ENCODE measurements at places on chromosomes 12 and 14. TPM values are rescaled to one million over a fixed set of nuclear protein-coding genes. Genes with fewer than 3 reads are reported as not detected.

- H3K27me3 ChIP-seq, result no peaks in the 10 kb centered on the region
- no peak overlapping the region for H3K27ac ChIP-seq
- H3K36me3 ChIP-seq, result no peaks in the 10 kb centered on the region
Observed at GRCh38 chr12:85979641-85980040, 105.5 kb downstream of the NTS start.

RAD9B gene
- 0.80 TPM for total RNA-seq

GRCh38 chr12:51189790-51190355 is 16.9 kb upstream of the TFCP2 start:
- no peaks in the 10 kb centered on the region for H3K27me3 ChIP-seq
- no peak for DNase-seq
- H3K4me1 ChIP-seq, result no peaks in the 10 kb centered on the region

SLC7A7 gene
- total RNA-seq, result 1.7 TPM

GRCh38 chr12:47190905-47191304 is 111.1 kb upstream of the AMIGO2 start:
- H3K36me3 ChIP-seq, result no peaks in the 10 kb centered on the region
- no peaks in the 10 kb centered on the region for H3K27me3 ChIP-seq
- DNase-seq, result no peak
- no peak overlapping the region for H3K4me3 ChIP-seq
- peaks cover 9% of the 10 kb centered on the region for H3K4me1 ChIP-seq
- H3K27ac ChIP-seq, result no peak overlapping the region

DNA sequence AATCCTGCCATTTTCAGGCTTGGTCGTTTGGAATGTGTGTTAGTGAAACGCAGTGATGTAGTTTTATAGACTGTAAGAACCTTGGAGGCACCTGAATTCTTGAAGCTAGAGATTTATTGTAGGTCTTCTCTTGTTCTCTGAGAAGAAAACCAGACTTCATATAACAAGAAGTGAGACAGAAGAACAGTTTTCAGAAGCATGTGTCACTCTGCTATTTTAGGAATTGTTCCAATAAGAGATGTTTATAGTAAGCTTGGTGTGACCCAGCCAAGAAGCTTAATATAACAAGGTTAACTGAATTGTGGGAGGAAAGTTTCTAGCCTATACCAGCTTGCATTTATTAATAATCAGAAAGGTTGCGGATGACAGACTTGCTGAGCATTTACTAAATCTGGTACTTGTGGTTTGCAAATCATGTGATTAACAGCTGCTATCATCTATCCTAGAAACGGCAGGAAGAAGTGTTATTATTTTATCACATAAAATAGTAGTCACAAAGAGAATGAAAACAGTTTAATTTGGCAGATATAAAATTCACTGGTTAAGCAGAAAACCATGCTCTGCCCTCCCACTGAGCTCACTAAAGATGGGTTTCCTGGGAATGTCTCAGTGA is 49.2 kb upstream of the BCAT1 start:
- H3K4me3 ChIP-seq, result no peak overlapping the region
- no peak overlapping the region for H3K27ac ChIP-seq
- H3K4me1 ChIP-seq, result peaks cover 14% of the 10 kb centered on the region
- no peaks in the 10 kb centered on the region for H3K27me3 ChIP-seq
- H3K36me3 ChIP-seq, result no peaks in the 10 kb centered on the region

DNA sequence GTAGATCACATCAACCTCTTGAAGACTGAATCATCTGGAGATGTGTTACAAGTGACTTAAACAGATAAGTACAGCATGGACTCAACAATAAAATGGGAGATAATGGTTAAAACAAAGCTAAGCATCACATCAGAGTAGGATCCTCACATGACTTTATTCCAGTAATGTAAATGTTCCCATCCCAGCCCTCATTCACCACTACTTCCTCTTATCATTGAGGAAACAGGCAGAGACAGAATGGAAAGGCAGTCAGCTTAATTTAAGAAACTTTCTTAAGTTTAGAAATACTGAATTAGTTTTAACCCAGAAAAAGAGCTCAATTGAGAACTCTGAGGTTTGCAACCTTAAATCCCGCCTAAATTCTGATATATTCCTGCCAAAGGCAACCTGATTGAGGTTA is 1.2 kb upstream of the ALG10 start:
- no peaks in the 10 kb centered on the region for H3K27me3 ChIP-seq
- H3K36me3 ChIP-seq, result no peaks in the 10 kb centered on the region
- DNase-seq, result no peak
- peak overlapping the region; percentile 64 for H3K4me3 ChIP-seq
- peak overlapping the region; percentile 76 for H3K27ac ChIP-seq

GRCh38 chr12:21642707-21643389 is 14.8 kb downstream of the LDHB start:
- no peak for DNase-seq
- H3K36me3 ChIP-seq, result peaks cover 4% of the 10 kb centered on the region
- no peaks in the 10 kb centered on the region for H3K4me1 ChIP-seq
- peak overlapping the region; percentile 82 for H3K27ac ChIP-seq

PRPF39 gene
- total RNA-seq, result 9.5 TPM

PSME2 gene
- 84.9 TPM for total RNA-seq

- H3K27ac ChIP-seq, result no peak overlapping the region
- no peaks in the 10 kb centered on the region for H3K27me3 ChIP-seq
- H3K4me3 ChIP-seq, result no peak overlapping the region
- H3K4me1 ChIP-seq, result no peaks in the 10 kb centered on the region
- H3K36me3 ChIP-seq, result no peaks in the 10 kb centered on the region
Observed at GRCh38 chr12:90675106-90675505, 279.9 kb downstream of the CCER1 start.

DNA sequence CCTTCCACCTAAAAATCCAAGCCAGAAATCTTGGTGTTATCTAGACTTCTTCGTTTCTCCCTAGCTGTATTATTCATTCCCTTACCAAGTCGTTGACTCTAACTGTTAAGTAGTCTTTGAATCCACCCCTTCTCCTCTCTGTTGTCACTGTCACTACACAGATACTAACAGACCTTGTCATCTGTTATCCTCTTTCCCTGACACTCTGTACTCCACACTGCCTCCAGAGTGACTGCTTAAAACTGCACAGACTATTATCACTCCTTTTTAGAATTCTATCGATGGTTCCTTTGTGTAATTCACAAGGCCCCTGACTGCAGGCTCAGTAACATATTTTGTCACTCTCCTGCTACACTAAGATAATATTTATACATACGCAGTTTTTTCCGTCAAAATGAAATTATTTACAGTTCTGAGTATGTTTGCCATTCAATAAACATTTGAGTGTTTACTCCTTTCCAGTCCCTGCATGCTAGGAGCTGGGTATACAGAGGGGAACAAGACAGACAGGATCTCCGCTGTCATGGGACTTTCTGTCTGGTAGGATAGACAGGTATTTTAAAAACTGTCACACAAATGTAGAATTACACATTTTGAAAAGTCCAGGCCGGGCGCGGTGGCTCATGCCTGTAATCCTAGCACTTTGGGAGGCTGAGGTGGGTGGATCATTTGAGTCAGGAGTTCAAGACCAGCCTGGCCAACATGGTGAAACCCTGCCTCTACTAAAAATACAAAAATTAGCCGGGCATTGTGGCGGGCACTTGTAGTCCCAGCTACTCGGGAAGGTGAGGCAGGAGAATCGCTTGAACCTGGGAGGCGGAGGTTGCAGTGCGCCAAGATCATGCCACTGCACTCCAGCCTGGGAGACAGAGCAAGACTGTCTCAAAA is 3.8 kb downstream of the MARS1 start:
- H3K4me1 ChIP-seq, result peaks cover 9% of the 10 kb centered on the region
- no peak for DNase-seq
- no peaks in the 10 kb centered on the region for H3K36me3 ChIP-seq
- no peak overlapping the region for H3K27ac ChIP-seq

GRCh38 chr12:30877105-30877875 is 49.3 kb upstream of the TSPAN11 start:
- H3K27me3 ChIP-seq, result no peaks in the 10 kb centered on the region
- peaks cover 4% of the 10 kb centered on the region for H3K4me1 ChIP-seq
- H3K4me3 ChIP-seq, result no peak overlapping the region
- H3K36me3 ChIP-seq, result no peaks in the 10 kb centered on the region

- no peak overlapping the region for H3K4me3 ChIP-seq
- no peaks in the 10 kb centered on the region for H3K27me3 ChIP-seq
- DNase-seq, result no peak
- H3K4me1 ChIP-seq, result no peaks in the 10 kb centered on the region
- H3K27ac ChIP-seq, result no peak overlapping the region
Observed at GRCh38 chr12:94255006-94255405, 106.6 kb downstream of the PLXNC1 start.

DNA sequence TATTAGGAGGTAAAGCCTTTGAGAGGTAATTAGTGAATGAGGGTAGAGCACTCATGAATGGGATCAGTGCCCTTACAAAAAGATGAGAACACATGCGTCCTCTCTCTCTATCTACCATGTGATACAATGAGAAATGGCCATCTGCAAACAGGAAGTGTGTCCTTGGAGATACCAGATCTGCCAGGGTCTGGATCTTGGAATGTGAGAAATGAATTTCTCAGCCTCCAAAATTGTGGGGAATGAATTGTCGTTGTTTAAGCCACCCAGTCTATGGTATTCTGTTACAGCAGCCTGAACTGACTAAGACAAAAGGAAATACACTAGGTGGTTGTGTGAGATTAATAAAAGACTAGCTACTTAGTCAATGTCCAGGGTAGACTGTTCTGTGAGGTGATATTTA is 366.6 kb downstream of the NELL2 start:
- H3K27ac ChIP-seq, result no peak overlapping the region
- H3K4me1 ChIP-seq, result no peaks in the 10 kb centered on the region
- H3K4me3 ChIP-seq, result no peak overlapping the region
- no peaks in the 10 kb centered on the region for H3K27me3 ChIP-seq
- DNase-seq, result no peak

DUSP6 gene
- 25.7 TPM for total RNA-seq

- no peaks in the 10 kb centered on the region for H3K27me3 ChIP-seq
- H3K36me3 ChIP-seq, result peaks cover 19% of the 10 kb centered on the region
- DNase-seq, result no peak
Observed at GRCh38 chr12:101794574-101794973, 36.2 kb downstream of the GNPTAB start.

- H3K4me1 ChIP-seq, result peaks cover 31% of the 10 kb centered on the region
- no peak overlapping the region for H3K27ac ChIP-seq
- no peaks in the 10 kb centered on the region for H3K27me3 ChIP-seq
- no peak overlapping the region for H3K4me3 ChIP-seq
- no peak for DNase-seq
Observed at GRCh38 chr12:45336331-45336730, 120.4 kb downstream of the ANO6 start.

GRCh38 chr12:26119391-26119989 is 5.3 kb downstream of the BHLHE41 start:
- H3K27ac ChIP-seq, result peak overlapping the region; percentile 97
- H3K36me3 ChIP-seq, result no peaks in the 10 kb centered on the region
- H3K27me3 ChIP-seq, result no peaks in the 10 kb centered on the region
- DNase-seq, result no peak
- peaks cover 61% of the 10 kb centered on the region for H3K4me1 ChIP-seq

DNA sequence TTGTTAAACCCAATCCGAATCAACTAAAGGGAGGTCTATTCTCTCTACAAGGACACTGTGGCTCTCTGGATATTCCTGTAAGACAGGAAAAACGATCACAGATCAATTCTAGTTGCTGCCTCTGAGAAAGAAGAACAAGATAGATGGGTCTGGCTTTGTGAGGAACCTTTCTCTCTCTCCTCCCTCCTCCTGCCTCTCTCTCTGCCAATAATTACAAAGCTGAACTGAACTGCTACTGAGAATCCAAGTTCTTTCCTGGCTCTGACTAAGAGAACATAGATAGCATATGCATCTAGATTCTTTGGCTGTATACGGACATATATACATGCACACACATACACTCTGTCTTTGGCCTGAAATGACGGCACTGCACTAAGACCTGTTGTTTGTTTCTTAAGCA is 27.6 kb downstream of the ETV6 start:
- H3K27ac ChIP-seq, result no peak overlapping the region
- no peaks in the 10 kb centered on the region for H3K36me3 ChIP-seq
- no peak for DNase-seq
- no peaks in the 10 kb centered on the region for H3K27me3 ChIP-seq
- peaks cover 33% of the 10 kb centered on the region for H3K4me1 ChIP-seq

TAPBPL gene
- total RNA-seq, result 16.5 TPM

GRCh38 chr12:97943359-97943758 is 480.8 kb downstream of the RMST start:
- no peaks in the 10 kb centered on the region for H3K36me3 ChIP-seq
- no peaks in the 10 kb centered on the region for H3K4me1 ChIP-seq
- DNase-seq, result no peak
- no peak overlapping the region for H3K27ac ChIP-seq
- no peaks in the 10 kb centered on the region for H3K27me3 ChIP-seq

All from heart right ventricle (tissue), 16 donors.